ENCODE measurements at places on chromosomes 3 and 15.
A peak's percentile ranks its signal among the peaks of the same experiment; 100 is the strongest.

DNA sequence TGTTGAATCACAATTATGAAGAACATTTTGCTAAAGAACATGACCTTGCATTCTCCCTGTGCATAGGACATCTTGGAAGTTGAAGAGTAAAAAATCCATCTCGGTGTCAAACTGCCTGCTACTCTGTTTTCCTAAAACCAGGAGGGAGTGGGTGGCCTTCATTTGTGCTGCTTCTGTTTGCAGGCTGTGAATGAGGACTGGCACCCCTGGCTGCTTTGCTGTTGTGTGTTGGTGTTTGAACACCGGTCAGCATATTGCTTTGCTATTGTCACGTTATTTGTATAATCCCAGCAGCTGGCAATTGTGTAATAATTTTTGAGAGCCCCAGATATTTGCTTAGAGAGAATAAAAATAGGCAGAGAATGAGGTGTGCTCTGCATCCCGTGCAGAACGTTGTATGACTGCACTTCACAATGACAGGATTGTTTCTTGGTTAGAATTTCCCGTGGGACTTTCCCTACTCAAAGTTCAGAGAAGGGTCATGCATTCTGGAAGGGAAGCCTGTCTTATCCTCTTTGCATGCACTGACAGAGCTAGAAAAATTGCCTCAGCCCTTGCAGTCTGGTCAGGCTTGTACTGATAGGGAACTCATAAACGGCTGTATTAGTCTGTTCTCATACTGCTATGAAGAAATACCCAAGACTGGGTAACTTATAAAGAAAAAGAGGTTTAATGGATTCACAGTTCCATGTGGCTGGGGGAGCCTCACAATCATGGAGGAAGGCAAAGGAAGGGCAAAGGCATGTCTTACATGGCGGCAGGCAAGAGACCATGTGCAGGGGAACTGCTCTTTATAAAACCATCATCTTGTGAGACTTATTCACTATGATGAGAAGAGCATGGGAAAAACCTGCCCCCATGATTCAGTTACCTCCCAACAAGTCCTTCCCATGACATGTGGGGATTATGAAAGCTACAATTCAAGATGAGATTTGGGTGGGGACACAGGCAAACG lies 16.3 kb downstream of the SV2B start:
- no peak for DNase-seq

DNA sequence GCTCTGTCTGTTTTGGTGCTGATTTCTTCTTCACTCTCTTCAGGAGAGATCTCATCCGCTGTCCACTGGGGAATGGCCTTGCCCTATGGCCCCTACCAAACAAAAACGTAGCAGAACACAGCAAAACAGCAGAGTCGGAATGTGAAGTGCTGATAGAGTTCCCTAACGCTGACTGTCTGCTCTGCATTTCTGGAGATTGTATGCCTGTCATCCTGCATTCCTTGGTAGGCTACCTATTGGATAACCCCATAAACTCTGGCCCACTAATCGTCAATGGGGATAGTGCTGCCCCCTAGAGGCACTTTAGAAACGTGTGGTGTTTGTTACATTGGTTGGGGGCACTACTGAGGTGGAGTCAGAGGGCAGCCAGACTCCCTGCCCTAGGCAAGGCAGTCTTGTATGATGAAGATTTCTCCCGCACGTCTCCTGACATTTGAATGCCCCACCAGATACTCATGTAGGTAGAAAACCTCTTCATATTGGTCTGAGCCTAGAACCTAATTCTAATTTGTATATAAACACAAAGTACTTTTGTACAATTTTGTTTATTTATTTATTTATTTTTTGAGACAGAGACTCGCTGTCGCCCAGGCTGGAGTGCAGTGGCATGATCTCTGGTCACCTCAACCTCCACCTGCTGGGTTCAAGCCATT lies 15.6 kb upstream of the MAGEF1 start:
- no peak for DNase-seq

GRCh38 chr3:65168547-65168946 lies 480.7 kb upstream of the ADAMTS9 start:
- no peak for DNase-seq

DNA sequence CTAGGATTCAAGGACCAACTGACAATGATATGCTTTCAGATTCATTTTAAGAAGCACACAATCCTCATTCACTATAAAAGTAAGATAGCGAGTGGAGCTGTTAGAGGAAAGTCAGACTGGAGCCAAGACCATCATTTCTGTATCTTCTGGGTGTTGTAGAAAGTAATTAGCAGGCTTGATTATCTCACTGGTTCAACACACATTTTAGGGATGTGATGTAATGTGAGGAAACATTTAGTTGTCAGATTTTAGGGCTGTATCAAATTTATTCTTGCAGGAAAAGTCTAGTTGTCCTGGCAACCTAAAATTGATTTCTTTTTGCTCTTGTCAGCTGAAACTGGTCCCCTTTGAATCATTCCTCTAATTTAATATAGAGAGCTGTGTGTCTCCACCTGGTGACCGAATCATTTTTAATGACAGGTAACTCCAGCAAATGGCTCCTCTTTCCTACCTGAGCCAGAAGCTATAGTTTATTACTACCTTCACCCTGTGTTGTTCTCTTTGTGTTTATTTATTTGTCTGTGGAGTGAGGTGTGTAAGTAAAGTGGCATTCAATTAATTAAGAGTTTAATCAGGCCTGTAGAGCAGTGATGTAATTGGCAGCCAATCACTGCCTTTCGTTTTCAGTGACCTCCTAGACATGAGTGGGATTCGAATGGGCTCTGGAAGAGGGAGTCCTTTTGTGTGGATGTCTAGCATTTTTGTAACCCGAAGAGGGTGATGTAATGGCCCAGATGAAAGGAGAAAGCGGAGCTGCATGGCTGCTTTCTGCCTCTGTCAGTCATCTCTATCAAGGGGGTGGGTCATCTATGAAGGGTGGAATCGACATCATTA lies 125.8 kb downstream of the LPP start:
- no peak for DNase-seq

- no peak for DNase-seq
These were observed 3.5 kb downstream of the RNU5B-1 start for GRCh38 chr15:65307978-65308377.

GRCh38 chr15:45149060-45149459 lies 19.3 kb downstream of the DUOX1 start:
- DNase-seq, result no peak

- peak; percentile 72 for DNase-seq
These were observed at the start of gene QARS1 for GRCh38 chr3:49104427-49105291. QARS1 (minus strand) TSS chr3:49104757; CDS start chr3:49104733, 24 bp downstream.

DNA sequence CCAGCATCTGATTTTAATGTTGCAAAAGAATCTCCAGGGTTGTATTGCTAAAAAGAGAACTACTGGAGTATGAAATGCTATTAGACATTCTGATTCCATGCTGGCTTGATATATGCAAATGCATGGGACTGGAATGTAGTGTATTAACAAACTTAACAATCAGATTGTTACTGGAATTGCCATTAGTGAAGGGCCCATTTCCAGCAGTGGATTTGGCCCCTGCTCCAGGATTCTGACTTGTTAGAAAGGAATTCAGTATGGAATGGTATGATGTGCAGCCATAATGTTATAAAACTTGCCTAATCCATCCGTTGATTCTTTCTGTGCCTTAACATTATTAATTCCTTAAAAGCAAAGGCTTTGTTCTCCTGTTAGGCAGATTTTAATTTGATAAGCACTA lies 7.9 kb downstream of the ARRDC4 start:
- DNase-seq, result no peak

GRCh38 chr3:154132777-154133375 lies 11.7 kb downstream of the ARHGEF26 start:
- no peak for DNase-seq

GRCh38 chr15:85742186-85742821 lies 52.4 kb downstream of the KLHL25 start:
- no peak for DNase-seq

- no peak for DNase-seq
These were observed 25.3 kb downstream of the FBLN2 start for GRCh38 chr3:13574083-13574797.

DNA sequence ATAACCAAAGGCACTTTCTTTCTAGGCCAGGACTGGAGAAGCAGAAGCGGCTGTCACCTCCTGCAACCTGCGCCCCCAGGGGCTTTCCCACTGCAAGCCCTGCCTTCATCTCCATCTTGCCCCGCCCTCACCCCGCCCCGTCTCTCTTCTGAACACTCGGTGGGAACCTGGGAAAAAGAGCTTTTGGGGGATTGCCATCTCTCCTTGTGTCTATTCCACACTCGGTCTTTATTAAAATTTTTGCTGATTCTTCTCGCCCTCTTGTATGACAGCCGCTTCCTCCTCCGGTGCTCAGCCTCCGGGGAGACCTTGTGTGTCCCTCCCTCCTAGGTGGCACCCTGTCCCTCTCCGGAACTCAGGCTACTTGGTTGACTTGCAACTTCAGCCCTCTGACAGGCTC lies 41.9 kb upstream of the SPESP1 start:
- DNase-seq, result no peak

GRCh38 chr3:127214975-127215374 lies 22.0 kb downstream of the PRR23E start:
- DNase-seq, result no peak

DNA sequence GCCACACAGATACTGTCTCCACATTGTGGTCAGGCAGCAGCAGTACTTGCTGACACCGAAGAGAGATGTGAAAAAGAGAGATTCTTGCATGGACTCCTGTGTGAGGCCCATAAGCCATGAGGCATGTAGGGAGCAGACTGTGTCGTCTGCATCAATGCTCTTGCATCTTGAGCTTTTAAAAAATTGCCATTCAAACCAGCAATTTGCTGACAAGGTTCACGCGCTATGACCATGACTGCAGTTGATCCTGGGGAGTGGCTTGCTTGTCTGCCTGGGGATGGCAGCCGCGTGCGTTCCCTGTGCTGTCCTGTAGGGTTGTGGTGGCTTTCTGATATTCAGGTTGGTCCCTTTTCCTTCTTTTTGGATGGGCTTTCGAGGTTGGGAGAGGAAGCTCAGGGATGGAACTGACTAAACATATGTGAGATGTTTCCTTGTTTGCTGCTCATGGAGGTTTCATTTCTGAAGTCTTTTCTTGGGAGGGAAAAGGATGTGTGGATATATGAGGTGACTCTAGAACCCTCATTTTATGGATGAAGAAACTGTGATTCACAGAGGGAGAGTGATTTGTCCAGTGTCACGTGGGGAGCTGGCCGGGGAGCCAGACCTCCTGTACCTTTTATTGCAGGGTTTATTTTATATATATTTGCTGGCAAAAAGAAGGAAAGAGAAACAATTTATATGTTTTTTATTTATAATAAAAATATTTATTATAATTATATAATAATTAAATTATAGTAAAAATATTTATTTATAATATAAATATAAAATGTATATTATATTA lies 48.6 kb downstream of the LPP start:
- no peak for DNase-seq

DNA sequence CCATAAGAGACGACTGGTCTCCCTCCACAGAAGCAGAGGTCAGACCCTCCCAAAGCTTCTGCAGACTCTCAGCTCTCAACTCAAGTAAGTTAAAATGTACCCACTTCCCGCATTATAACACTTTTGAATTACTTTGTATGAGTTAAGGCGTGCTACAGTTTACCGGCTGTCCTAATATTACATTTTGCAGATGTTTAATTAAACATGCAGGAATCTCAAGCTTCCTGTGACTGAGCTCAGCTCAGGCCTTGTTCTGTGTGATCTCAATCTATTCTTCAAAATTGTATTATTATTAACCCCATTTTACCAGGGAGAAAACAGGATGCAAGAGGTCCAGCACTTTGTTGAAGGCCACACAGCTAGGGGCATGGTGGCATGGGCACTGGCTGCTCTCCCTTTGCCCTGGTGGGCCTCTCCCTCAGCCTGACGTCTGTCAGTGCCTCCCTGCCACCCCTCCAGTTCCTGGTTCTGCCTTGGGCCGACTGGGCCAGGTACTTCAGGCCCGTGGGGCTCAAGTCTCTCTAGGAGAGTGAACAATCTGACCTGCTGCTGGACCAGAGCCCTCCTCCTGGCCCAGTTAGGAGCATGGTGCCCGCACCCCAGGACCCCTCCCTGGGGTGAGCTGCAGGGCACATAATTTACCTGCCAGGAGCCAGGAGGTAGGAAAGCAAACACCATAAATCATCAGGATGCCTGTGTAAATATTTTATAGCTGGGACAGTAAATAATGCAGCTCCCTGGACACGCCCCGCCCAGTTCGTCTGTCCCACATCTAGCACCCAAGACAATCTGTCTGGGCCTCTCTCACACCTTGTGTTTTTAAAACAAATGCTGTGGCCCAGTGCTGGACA lies 14.9 kb upstream of the RFT1 start:
- no peak for DNase-seq

DNA sequence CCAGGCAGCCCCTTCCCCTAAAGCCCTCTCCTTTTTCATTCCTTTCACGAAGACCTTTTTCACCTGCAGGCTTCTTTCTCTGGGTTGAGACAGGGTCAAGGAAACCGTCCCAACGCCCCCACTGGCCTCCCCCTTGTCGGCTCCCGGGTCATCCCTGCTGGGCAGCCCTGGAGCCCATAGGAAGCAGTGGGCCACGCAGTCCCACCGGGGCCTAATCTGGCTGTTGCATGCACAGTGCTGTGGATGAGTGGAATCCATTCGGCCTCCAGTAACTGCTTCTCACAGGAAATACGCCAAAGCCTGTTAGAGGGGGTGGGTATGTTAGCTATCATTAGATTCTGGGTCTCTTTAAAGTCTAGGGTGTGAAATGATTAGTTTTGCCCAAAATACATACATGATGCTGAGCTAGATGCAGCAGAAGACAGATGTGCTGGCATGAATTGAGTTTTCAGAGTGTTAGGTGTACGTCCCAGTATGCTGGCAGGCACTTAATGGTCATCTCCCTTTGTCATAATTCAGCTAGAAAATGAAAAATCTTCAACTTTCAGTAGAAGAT lies 16.6 kb downstream of the LYSMD4 start:
- DNase-seq, result no peak

DNA sequence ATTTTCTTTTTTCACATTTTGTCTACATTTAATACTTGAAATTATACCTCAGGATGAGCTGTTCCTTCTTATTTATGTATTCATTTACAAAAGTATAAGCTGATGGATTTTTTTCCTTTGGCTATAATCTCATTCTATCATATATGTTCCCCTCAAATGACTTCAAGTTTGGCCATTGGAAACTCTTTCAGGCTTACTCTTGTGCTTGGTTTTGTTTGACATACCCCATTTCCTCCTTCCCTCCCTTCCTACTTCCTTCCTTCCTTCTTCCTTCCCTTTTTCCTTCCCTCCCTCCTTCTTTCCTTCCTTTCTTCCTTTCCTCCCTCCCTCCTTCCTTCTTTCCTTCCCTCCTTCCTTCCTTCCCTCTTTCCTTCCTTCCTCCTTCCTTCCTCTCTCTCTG lies 697.1 kb upstream of the ARPP21 start:
- no peak for DNase-seq
